ENCODE measurements at places on chromosomes 11 and 22.
A peak's percentile ranks its signal among the peaks of the same experiment; 100 is the strongest.

GRCh38 chr11:77560605-77561004, 29.1 kb upstream of the AQP11 start:
- no peak for DNase-seq

DNA sequence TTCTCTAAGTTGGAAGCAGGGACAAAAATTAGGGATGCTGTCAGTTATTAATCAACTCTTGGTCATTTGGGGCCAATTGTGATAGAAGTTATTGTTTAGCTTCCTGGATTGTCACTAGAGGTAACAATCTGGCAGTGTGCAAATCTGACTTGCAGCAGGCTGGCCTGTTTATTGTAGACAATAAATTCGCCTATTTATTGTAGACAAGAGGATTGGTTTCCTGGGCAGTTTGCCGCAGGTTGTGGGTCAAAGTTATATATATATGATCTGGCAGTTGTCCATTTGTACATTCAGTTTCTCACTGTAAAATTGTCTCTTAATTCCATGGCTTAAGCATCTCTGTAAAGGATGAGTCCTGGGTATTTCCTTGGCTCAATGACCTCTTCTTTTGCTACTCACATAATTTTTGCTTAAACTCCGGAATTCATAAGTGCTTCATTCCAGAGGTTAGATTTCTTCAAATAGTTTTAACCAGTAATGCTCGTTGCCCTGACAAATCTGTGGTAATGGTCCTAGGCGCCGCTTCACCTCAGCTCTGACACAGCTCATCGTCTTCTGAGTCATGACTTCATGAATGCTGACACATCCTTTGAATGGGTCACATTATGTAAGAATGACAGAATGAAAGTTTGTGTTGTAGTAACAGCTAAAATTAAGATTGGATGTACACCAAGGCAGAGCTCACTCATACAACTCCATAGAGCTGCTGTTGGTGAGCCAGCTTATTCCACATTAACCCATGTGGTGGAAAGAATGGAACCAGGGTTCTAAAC, 7.8 kb upstream of the MMP3 start:
- no peak for DNase-seq

DNA sequence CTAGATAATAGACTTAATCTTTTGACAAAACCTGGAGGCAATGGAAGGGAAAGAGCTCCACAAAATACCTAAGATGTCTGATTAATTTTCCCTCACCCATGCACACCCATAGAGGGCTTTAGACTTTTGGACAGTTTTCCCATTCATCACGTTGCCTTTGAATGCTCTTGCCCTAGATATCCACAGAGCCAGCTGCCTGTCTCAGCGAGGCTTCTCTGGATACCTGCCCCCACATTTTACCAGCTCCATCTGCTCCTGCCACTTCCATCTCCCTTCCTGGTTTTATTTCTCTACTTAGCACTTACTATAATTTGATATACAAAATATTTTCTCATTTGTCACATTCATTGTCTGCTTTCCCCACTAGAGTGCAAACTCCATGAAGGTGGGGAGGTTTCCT, 136.8 kb downstream of the FDX1 start:
- no peak for DNase-seq

GRCh38 chr11:98589967-98590366, 430.8 kb upstream of the CNTN5 start:
- DNase-seq: no peak

DNA sequence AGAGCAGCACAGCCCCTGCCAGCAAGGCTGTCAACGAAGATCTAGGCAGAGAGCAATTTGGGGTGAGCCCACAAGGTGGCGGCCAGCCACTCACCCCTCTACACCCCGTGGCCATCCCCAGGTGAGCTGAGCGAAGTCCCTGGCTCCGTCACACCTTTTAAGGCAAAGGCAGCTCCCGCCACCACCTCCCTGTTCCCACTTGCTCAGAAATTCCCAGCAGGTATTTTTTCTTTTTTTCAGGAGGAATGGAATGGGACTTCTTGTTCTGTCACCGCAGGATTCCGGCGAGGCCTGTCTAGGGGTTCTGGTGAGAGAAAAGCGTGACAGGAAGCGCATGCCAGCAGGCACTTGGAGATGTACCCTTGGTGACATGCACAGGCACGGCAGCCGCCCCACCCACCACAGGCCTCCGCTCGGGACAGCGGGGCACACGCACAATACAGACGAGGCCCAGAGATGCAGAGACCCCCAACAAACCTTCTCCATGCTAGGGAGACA, 10.0 kb downstream of the RPL3 start:
- DNase-seq: no peak

- no peak for DNase-seq
These were observed 60.9 kb downstream of the SMIM38 start for GRCh38 chr11:69216647-69217051.

GRCh38 chr11:118928870-118929500, 3.3 kb upstream of the BCL9L start:
- DNase-seq: peak; percentile 27

DNA sequence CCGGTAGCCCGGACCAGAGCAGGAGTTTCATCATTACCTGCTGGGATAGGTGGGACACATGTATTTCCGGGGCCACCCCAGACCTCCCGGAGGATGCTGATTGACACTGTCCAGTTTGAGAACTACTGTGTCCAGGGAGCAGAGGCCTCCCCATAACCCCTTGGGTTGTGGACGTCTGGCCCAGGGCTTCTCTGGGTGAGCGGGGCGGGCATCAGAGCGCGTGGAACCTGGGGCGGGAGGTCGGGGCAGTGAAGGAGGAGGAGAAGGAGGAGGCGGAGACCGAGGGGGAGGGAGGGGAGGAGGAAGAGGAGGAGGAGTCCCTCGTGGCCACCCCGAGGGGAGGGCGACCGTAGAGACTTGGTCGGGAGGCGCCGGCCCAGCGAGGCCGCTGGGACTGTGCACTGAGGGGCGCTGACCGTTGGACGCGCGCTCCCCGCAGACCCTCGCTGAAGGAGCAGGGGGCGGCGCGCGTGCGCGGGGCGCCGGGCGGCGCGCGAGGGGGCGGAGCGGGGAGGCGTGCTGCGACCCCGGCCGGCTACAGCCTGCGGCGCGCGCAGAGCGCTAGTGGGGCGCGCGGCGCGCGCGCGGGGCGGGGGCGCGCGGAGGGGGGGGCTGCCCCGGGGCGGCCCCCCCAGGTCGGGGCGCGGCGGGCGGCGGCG, at the start of gene GRK3:
TSS of gene GRK3 (plus strand) at position 356 of the 659 bp plus-strand sequence. CDS start 366 bp downstream, outside the sequence.
- DNase-seq: peak; percentile 73

GRCh38 chr11:134267461-134267860, 8.7 kb upstream of the GLB1L3 start:
- DNase-seq: no peak

- DNase-seq: no peak
These were observed 176.5 kb upstream of the POU2AF2 start for GRCh38 chr11:111069066-111069465.

DNA sequence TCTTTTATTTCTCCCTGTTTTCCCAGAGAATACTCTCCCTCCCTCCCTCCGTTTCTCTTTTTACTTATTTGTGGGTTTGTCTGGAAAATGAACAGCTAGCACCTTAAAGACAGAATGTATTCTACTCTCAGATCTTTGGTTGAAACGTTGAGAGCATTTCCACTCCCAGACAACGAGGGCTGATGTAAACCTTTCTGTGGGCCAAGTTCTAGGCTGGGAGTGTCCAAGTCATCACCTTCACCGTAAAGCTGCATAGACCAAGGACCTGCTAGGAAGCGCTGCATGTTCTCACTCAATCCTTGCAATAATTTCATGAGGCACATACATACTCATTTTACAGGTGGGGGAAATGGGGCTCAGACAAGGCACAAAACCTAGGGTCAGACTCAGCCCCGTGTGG, 32.4 kb downstream of the MYH9 start:
- DNase-seq: no peak

- no peak for DNase-seq
These were observed 31.1 kb downstream of the SDHAF2 start for GRCh38 chr11:61460986-61461385.

DNA sequence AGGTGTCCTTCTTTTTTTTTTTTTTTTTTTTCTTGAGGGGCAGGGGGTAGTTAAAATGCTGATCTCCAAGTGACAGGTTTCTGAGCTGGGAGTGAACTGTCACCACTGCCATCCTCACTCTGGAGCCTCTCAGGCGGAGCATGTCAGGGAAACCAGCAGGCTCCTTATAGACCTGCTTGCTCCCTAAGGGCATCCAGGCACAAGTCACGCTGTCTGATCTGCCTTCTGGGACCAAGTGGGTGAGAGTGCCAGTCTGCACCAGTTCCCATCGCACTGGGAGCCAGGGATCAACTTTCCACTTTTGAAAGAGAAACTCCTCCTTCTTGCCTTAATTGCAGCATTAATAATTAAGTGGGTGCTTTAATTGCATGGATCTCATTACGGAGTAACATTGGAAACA, 537.9 kb upstream of the CADM1 start:
- no peak for DNase-seq

DNA sequence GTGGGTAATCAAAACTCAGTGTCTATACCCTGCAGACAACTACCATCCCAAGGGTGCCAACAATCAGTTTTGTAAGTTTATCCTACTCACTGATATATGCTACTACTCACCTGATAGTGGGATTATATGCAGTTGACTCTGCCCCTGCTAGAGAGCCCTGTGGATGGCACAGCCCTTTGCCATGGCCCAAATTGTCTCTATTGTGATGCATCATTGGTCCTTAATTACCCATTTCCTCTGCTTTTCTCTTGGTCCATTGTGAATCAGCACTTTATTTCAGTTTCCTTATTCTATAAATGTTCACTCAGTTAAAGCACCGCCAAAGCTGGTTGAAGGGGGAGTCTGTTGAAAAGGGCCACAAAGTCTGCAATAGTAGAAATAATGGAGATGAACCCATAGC, 42.3 kb downstream of the PLAAT5 start:
- DNase-seq: no peak

DNA sequence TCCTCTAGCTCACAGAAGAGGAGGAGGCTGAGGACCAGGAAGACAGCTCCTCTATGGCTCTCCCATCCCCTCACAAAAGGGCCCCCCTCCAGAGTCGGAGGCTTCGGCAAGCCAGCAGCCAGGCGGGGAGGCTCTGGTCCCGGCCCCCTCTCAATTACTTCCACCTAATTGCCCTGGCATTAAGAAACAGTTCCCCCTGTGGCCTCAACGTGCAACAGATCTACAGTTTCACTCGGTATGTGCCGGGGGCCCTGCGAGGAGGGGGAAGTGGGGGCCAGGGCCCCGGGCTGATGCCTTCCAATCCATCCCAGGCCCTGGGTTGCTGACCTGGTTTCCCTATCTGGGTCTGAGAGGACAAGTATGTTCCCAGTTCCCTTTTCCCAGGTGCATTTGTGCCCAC, 7.9 kb downstream of the FOXR1 start:
- DNase-seq: no peak

- DNase-seq: no peak
These were observed 3.1 kb downstream of the GAB2 start for GRCh38 chr11:78414321-78415051.

DNA sequence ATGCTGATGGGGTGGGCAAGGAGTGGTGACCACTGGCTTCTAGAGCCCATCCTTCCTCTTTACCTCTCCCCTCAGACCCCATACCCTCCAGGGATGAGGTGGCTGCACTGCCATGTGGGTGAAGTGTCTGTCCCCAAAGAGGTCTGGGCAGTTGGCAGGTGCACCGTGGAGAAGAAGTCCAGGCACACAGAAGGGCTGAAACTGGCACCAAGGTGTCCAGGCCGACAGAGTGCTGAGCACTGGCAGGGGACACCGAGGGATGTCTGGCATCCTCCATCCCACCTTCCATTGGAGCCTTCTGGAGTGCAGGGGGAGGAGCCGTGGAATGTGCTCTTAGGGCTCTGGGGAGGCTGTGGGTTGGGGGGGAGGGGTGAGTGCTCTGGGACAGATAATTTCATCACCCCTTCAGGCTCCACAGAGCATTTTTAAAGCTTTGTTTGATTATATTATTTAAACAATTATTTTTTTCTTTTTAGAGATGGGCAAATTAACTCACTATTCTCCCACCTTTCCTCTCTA, 37.9 kb downstream of the PKNOX2 start:
- DNase-seq: no peak

- no peak for DNase-seq
These were observed 1005.9 kb downstream of the BRD1 start for GRCh38 chr22:48821727-48822126.

- DNase-seq: no peak
These were observed 105.9 kb downstream of the TMEM135 start for GRCh38 chr11:87143641-87144040.

GRCh38 chr22:23574371-23574811, 5.7 kb downstream of the IGLL1 start:
- no peak for DNase-seq

GRCh38 chr11:89612096-89612495, 98.0 kb upstream of the TRIM77 start:
- no peak for DNase-seq

GRCh38 chr11:93732237-93732892, 8.9 kb downstream of the TAF1D start:
- DNase-seq: no peak

- DNase-seq: no peak
These were observed 6.8 kb upstream of the ZBED5 start for GRCh38 chr11:10864688-10865087.

- DNase-seq: peak; percentile 0
These were observed 25.0 kb upstream of the SYN3 start for GRCh38 chr22:33083212-33083611.

DNA sequence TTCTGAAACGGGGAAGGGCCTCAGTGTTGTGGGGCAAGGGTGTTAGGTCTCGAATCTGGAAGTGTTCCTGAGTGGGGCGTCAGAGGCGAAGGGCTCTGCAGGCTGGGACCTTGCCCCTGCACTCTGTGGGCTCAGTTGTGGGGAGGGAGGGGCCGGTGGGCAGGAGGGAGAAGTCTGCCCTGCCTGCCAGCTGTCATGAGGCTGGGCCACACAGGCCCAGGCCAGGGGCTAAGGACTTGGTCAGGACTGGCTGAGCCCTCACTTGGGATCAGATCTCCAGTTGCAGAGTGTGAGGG, at the start of gene CRACR2B:
TSS of gene CRACR2B (plus strand) at position 23 of the 296 bp plus-strand sequence. CDS start 689 bp downstream, outside the sequence.
- no peak for DNase-seq

DNA sequence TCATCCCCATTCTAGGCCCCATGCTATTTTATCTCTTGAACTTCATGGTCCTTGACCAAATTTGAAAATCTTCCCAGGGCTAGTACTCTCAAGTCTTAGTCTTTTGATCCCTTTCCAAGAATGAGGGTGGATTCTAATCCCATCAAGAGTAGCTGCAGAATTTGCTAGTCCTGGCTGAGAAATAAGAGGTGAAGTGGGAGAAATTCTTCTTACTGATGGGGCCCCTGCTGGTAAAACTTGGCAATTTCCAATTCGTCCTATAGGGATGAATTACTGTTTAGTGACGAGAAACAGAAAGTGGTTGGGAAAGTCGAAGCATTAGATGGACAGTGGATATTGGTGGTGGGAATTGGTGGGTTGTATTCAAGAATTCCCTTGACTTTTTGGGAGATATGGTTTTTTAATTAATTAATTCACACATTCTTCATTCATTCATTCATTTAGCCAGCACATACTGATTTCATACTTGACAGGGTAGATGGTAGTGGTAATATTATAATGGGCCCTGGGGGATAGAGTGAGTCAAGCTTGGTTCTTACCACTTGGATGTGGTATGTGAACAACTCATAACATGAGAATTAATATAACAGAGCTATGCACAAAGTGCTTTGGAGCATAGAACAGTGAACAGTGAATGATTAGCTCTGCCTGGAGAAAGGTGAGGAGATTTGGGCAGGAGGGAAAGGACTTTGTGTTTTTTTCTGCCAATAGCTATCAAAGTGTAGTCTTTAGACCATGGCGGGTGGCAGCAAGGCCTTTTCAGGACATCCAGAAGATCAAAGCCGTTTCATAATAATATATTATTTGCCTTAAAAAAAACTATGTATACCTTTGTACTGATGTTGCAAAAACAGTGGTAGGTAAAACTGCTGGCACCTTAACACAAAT, 103.8 kb downstream of the STIM1 start:
- no peak for DNase-seq

GRCh38 chr11:112811783-112812182, 149.4 kb upstream of the NCAM1 start:
- DNase-seq: no peak

Measured in activated CD4-positive, alpha-beta T cell treated with anti-CD3 and anti-CD28 coated beads, Interleukin-2, Interleukin-4, amounts not matched to agents 100 ng/mL and 50 ng/mL, durations not matched to agents 16 hours and 8 hours (primary cell).